ENCODE measurements at places on chromosomes 4 and X.

DNA sequence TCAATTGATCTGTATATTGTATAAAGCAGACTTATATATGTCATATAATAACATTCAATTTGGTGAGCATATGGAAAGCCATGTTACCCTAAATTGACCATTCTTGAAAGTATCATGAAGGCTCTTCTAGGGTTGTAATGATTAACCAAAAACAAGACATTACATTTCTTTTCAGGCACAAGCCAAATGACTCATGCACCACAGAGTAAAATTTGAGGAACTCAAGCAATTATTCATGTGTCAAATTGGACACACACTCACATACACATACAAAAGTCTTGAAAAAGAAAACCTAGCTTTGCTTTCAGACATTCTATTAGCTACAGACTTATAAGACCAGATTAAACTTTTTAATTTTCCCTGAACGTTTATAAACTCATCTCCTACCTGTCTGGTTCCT is 146.5 kb upstream of the PCDH18 start:
- DNase-seq = no peak

DNA sequence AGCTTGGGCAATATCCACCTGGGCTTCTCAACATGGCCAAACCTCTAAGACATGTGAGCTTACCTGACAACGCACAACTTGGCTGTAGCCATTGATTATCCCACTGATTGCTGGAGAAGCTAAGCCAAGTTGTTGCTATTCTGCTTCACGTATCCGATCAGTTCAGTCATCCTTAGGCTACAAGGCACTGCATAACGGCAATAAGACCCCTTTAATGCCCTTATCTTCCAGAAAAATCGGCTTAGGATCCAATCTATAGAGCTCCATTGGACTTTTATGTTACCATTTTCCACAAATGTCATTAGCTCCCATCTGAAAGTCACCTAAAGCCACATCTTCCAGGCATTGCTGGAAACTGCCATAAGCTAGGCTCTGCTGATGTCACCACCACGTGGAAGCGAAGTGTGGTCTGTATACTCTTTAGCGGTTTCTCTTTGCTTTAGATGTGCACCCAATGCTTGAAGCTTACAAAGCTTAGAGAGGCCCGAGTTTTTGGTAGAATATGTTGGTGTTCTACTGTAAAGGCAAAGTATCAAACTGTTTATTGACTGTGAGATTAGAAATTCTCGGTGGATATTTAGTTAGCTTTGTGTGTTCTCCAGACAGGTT is 163.1 kb downstream of the CPE start:
- no peak for DNase-seq

- no peak for DNase-seq
Measured at GRCh38 chrX:43002526-43003203, 224.7 kb upstream of the PPP1R2C start.

- no peak for DNase-seq
Measured at GRCh38 chr4:53040459-53040815, 178.3 kb downstream of the RASL11B start.

DNA sequence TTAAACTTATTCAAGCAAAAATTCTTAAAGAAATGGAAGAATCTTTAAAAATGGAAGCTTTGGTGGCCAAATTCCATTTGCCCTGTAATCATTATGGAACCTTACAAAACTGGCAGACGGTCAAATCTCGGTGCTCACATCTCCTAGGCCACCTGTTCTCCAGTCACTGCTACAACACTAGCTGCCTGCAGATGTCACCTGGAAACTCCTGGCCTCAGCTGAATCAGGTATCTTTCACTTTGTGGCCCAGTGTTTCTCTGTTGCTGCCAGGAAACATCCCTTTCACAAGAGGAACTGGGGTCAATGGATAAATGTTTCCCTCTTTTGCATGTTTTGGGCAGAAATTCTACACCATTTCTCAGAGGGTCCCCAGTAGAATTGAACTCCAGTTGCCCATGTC is 4.2 kb upstream of the CXCL3 start:
- no peak for DNase-seq

DNA sequence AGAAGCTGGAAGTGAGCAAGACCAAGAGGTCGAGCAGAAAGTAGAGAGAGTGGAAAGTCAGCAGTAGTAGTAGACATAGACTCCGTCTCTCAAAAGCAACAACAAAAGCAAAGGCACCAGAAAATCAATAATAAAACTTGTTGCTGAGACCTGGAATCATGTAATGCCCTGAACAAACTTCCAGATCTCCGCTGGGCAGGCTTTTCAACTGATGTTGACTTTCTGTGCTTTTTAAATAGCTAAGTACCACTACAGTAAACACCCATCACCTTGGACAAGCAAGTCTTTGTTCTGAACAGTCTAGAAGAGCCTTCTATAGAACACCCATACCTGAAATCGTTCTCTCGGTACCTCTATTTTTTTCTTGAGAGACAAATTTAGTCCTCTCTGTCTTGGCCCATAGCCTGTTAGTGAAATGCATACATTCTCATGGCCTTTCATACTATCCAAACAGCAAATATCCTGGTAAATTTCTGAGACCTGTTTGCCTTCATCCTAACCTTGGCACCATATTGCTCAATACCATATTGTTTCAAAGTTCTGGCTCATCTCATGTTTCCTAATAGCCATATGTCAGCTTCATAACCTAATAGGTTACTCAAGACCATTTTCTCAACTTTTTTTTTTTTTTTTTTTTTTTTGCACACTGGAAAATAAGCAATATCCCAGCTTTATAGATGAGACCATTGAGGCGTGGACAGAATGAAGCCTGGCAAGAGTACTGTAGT is 200.6 kb upstream of the RBPJ start:
- peak; percentile 64 for DNase-seq

- no peak for DNase-seq
Measured at GRCh38 chr4:31998807-31999206, 1278.6 kb downstream of the PCDH7 start.

- DNase-seq = no peak
Measured at GRCh38 chr4:84433633-84434222, 65.4 kb downstream of the NKX6-1 start.

- peak; percentile 23 for DNase-seq
Measured at GRCh38 chr4:24419181-24420034, 164.9 kb downstream of the DHX15 start.

GRCh38 chr4:3402491-3403347 is 39.0 kb upstream of the HGFAC start:
- no peak for DNase-seq

DNA sequence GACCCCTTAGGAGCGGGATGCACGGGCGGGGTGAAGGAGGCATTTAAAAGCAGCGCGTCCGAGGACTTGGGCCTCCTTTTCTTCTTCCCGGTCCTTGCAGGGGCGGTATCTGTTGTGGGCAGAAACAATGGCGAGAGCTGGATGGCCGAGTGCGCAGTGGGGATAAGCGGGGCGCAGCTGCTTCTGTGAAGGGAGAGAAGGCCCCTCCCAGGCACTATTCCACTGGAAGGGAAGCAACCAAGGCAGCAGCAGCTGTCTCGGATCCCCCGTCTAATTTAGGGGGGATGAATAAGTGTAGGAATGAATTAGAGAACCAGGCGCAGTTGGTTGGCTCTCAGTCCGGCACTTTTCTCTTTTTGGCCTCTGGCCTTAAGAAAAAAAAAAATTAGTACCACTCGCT is 995 bp downstream of the SMARCA5 start:
- DNase-seq = no peak

- DNase-seq = no peak
Measured at GRCh38 chrX:22397566-22397965, 124.9 kb downstream of the CBLL2 start.

DNA sequence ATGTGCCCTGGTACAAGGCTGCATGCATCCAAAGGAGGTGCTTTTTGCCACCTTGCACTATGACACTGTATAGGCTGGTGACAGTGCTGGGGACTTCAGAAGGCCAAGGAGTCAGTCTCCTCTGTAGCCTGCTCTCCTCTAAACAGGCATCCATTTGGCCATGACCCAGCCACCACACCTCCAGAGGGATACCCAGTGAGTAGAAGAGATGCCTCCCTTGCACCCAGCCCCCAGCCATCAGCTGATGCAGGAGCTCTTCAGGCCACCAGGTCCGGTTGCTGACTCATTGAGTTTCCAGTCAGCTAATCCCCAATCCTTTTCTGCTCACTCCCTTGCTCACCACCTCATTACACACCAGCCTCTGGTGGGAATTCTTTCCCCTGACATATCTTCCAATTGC is 99.8 kb downstream of the PJA1 start:
- DNase-seq = no peak

Measured in NCI-H2171 (cell line).